Right ventricle myocardium inferior (tissue), 1 donor: ENCODE measurements at places on chromosomes 12 and 14.

GRCh38 chr14:24179961-24180796 lies 8.3 kb downstream of the REC8 start:
- no peak for DNase-seq

DNA sequence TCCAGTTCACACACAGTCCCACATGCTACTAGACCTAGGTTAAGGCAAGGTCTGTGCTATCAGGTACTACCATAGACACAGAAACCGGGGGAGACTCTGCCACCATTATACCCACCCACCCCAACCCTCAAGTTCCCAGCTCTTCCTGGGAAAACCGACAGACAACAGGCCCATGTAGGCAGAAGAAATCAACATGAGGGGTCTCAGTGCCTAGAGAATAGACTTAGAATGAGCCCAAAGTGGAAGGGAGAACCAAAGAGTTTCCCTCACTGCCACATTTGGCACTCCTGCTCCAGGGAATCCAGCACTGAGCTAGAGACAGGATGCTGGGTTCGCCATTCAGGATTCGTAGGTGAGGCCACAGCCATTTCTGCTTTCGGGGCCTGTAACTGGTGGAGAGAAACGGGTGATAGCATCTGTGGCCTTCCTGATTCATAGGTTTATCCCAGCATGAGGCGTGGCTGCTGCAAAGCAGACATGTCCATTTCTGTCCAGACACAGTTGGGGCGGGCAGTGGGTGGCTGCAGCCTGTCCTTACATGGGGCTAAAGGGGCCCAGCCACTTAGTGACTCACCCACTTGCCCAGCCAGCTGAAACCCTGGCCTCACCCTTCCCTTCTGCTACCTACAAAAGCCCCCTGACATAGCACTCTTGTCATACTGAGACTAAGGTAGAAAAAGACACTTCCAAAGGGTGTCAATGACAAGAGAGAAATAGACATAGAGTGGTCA lies 69.4 kb downstream of the IRF2BPL start:
- no peak for DNase-seq

DNA sequence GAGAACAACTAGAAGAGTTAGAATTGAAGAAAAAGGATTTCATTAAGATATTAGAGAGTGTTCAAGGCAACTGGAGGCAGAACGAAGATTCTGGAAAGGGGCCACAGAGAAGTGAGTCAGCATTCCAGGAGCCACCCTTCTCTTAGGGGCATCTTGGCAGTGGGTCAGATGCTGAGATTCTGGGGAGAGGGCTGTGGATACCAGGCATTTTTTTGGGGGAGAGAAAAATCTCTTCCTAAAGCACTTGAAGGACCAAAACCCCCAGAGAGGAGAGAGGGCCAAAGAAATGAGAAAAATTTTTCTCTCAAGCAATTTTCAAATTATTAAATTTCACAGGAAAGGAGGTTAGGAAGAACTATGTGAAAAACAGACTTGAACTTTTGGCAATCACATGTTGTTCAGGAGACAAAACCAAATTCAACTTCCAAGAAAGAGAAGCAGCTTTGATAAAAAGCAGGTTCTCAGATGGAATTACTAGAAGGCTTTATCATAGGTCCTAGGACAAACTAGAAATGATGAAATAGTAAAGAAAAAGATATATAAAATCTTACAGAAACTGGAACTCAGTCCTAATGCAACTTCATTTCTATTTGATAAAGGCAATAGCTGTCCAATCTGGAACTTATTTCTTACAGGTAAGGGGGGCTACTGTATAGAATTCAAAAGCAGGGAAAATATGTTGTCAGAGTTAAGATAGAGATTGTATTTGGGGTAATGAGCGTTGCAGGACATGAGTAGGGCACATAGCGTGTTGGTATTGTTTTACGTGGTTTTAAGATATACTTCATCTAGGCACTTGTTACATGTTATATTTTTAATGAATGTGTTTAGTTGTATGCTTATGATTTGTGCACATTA lies 1.1 kb upstream of the CLEC2D start:
- no peak for DNase-seq

GRCh38 chr14:105485739-105486162 lies 935 bp upstream of the CRIP1 start:
- DNase-seq: peak; percentile 71

DNA sequence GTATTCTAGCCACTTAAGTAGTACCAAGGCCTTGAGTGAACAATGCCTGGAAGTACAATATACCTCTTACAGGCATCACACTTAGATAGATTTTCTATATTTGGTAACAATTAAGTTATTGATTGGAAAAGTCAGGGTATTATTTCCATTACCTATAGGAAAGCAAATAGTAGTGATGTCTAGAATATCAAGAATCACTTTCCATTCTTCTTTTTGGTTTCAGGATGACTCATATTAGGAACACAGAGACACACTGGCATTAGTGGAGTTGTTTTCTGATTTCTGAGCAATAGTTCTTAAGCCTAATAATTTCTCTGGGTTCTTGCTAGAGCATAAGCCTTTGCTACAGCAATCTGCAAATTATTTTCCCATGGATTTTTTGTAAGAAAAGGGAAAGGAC lies 1640.0 kb upstream of the SEL1L start:
- no peak for DNase-seq

- DNase-seq: no peak
Observed at GRCh38 chr12:51926064-51926632, 18.8 kb downstream of the ACVRL1 start.

DNA sequence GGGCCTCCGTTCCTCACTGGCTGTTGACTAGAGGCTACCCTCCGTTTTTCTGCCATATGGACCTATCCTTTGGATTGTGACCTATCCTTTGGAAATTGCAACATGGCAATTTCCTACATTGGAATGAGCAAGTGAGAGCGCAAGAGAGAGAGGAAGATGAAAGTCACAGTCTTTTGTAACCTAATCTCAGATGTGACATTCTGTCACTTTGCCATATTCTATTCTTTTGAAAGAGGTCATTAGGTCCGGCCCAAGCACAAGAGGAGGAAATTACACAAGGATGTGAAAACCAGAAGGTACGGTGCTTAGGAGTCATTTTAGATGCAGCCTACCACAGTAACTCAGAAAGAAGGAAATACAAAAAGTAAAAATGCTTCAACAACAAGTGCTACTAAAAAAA lies 47.3 kb upstream of the SRP54 start:
- DNase-seq: no peak

DNA sequence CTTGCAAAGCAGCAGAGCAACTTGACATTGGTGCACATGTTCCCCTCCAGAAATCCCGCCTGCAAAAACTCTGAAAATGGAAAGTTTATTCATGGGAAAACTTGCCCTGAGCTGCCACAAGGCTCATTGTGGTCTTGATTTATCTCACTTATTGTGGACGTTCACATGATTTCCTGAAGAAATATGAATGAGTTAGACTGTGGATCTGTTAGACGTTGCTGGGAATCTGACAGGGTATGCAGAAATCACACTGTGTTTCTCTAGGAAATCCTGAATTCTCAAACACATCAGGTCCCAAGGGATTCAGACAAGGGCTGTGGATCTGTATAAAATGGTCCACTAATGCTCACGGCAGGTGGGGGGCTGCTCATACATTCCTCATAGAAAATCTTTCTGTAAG lies 72.2 kb downstream of the EID3 start:
- no peak for DNase-seq
